Mesenchymal stem cell (in vitro differentiated cells and primary cell): ENCODE measurements at places on chromosomes 6 and 20.

- no peaks in the 10 kb centered on the region for H3K27me3 ChIP-seq
- H3K27ac ChIP-seq = no peak overlapping the region
- DNase-seq = no peak
- no peaks in the 10 kb centered on the region for H3K4me1 ChIP-seq
- no peaks in the 10 kb centered on the region for H3K36me3 ChIP-seq
Observed at GRCh38 chr6:75166236-75166635, 39.6 kb downstream of the COL12A1 start.

DNA sequence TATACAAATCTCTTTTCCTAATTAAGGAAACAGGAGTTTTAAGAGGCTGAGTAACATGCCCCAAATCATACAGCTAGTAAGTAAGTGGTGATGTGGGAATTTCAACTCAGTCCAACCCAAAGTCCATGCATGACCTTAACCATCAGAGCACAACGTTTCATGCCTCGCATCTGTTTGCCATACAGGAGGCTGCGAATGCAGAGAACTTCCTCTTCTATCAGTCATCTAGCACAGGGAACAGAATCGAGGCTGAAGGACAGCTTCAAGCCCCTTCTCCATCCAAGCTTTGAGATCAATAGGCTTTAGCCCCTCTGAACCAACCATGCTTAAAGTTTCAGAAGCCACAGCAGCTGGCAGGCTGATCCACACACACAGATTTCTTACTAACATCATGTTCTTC lies 113.2 kb downstream of the MAFB start:
- H3K4me1 ChIP-seq = no peaks in the 10 kb centered on the region
- no peak for DNase-seq
- H3K27me3 ChIP-seq = peaks cover 7% of the 10 kb centered on the region
- H3K36me3 ChIP-seq = no peaks in the 10 kb centered on the region
- H3K4me3 ChIP-seq = no peak overlapping the region

GRCh38 chr6:81401970-81402690 lies 350.4 kb downstream of the TENT5A start:
- DNase-seq = peak; percentile 48
- H3K27me3 ChIP-seq = no peaks in the 10 kb centered on the region
- H3K27ac ChIP-seq = no peak overlapping the region
- no peaks in the 10 kb centered on the region for H3K4me1 ChIP-seq

DNA sequence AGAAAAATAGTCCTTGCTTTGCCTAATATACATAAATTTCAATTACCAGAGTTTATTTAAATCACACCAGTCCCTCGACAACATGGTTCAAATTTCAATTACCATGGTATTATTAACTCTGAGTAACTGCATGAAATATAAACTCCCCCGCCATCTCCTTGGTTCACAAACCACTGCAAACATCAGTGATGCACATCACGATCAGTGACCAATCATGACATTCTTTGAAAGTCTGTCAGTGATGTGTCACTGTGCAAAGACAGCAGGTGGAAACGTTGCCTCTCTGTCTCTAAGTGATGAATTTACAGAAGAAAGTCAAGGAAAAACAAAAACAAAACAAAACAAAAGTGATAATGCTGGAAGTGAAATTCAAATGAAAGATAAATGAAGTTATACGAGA lies 86.7 kb downstream of the TASP1 start:
- no peak overlapping the region for H3K4me3 ChIP-seq
- H3K36me3 ChIP-seq = no peaks in the 10 kb centered on the region
- DNase-seq = no peak
- H3K27me3 ChIP-seq = no peaks in the 10 kb centered on the region
- H3K27ac ChIP-seq = no peak overlapping the region

DNA sequence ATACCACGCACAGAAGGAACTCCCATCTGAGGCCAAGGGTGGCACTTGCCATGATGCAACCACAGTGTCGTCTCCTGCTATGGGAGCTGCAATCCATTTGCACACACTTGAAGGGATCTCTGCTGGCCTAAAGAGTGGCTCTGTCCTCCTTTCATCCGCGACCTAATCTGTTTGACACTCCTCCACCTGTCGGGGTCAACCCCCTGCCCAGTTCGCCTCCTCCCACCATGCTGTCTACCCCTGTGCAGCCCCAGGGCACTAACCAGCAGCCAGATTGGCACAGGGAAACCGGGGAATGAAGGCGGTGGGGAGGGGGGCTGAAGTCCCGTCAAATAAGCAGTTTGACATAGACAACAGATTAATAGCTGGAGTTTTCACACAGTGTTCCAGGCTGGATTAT lies 58.1 kb upstream of the FOXQ1 start:
- H3K4me3 ChIP-seq = no peak overlapping the region
- DNase-seq = no peak

DNA sequence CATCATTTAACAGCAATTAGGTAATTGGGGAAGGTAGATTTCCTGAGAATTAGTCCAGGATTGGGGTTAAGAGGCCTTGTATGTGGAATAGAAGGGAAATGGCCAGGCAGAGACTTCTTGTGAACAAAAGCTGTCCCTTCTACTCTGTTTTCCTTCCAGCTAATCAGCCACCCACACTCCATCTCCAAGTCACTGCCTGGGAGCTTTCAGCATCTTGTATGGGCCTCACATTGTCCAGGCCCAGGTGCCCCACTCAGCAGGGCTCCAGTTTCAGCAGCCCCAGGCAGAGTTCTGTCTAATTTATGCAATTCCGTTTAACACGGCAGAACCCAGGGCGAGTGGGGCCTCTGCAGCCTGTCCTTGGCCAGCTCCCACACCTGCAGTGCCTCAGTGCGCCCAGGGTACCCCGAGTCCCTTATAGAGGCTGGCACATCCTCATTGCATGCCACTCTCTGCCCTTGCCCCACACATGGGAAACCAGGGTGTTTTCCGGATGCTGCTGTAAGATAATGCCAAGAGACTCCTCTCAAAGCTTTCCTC lies 113.0 kb downstream of the EDN3 start:
- H3K4me3 ChIP-seq = no peak overlapping the region
- no peaks in the 10 kb centered on the region for H3K4me1 ChIP-seq
- no peak for DNase-seq
- no peaks in the 10 kb centered on the region for H3K36me3 ChIP-seq
- peaks cover 34% of the 10 kb centered on the region for H3K27me3 ChIP-seq

GRCh38 chr6:133889557-133890403 lies 867 bp downstream of the TCF21 start:
- H3K4me3 ChIP-seq = peak overlapping the region; percentile 83
- no peak overlapping the region for H3K27ac ChIP-seq
- H3K36me3 ChIP-seq = no peaks in the 10 kb centered on the region
- peaks cover 21% of the 10 kb centered on the region for H3K4me1 ChIP-seq
